ENCODE measurements at places on chromosomes 1 and 21.

DNA sequence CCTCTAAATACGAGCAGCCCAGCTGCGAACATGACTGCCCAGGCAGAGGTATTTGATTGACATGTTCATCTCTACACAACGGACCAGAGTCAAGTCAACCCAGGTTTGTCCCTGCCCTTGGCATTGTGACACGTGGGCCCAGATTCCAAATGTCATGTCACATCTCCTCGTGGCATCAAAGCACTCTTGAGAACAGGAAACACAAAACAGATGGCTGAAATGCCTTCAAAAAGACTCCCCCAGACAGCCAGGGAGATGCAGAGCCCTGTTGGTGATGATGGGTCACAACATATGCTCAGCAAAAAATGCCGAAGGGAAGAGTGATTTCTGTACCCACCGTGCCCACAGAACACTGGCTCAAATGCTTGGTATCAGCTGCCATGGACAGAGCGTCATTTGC lies 337.8 kb upstream of the DAB1 start:
- DNase-seq = no peak

DNA sequence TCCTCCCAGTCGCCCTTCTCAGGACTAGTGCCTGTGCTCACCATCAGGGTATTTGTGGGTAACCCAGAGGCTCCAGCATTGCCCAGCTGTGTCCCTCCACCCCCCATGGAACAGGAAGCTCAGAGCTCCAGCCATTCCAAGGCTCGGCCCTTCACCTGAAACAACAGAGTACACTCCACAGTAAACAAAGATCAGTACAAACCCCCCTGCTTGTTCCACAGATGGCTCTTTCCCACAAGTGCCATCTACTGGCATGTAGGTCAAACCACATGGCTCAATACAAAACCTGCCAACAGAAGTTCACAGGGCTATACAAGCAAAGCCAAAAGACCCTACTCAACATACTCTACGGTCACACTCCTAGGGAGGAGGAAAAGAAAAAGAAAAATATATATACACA lies 258.7 kb downstream of the AGBL4 start:
- DNase-seq = peak; percentile 12

GRCh38 chr1:24049733-24050132 lies 62.2 kb downstream of the MYOM3 start:
- no peak for DNase-seq

- no peak for DNase-seq
Observed at GRCh38 chr1:36982709-36983108, 51.6 kb downstream of the GRIK3 start.

- no peak for DNase-seq
Observed at GRCh38 chr1:75083848-75084514, 50.2 kb upstream of the LHX8 start.

- peak; percentile 54 for DNase-seq
Observed at GRCh38 chr1:9764550-9764949, 59.2 kb downstream of the CLSTN1 start.

DNA sequence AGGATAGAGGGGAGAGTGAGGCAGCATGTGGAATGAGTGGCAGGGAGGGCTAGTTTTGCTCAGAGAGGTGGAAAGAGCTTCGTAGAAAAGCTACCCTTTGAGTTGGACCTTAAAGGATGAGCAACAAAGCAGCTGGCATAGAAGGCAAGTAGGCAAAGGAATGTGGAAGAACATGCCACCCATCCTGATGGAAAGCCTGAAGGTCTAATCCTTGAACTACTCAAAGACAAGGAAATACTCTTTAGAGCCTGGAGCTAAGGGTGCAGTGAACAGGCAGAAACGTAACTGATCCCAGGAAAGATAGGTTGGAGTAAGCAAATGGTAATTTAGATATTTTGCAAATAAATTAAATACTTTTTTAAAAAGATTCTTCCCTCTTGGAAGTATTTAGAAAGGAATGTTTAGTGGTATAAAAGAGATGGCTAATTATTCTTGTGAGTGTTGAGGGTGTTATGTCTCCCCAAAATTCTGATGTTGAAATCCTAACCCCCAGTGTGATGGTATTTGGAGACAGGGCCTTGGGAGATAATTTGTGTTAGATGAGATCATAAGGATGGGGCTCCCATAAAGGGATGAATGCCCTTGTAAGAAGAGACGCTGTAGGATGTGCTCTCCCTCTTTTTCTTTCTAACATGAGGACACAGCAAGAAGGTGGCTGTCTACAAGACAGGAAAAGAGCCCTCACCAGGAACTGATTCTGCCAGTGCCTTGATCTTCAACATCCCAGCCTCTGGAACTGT lies 308.1 kb upstream of the RUNX1 start:
- DNase-seq = no peak

GRCh38 chr1:174884038-174884437 lies 115.7 kb upstream of the CACYBP start:
- no peak for DNase-seq

GRCh38 chr1:7550261-7550865 lies 220.7 kb upstream of the VAMP3 start:
- no peak for DNase-seq

DNA sequence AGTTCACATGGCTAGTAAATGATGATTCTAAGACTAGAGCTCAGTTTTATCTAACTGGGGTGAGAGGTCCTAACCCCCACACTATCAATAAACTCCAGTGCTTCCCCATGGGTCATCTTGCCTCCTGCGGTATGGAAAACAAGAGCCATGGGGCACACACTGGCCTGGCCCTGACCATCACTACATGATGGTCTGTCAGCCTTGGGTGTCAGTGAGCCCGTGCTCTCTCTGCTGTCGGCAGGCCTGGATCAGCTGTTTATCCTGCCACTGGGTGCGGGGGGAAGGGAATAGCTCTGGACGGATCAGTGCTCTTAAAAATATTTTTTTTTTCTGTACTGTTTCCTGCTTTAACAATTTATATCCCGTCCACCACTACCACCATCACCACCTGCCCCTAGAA lies 255.0 kb upstream of the ADGRL2 start:
- DNase-seq = no peak

GRCh38 chr1:208641579-208642280 lies 397.5 kb upstream of the PLXNA2 start:
- no peak for DNase-seq

- DNase-seq = peak; percentile 69
Observed at GRCh38 chr1:19651141-19651737, 7.1 kb downstream of the NBL1 start.

DNA sequence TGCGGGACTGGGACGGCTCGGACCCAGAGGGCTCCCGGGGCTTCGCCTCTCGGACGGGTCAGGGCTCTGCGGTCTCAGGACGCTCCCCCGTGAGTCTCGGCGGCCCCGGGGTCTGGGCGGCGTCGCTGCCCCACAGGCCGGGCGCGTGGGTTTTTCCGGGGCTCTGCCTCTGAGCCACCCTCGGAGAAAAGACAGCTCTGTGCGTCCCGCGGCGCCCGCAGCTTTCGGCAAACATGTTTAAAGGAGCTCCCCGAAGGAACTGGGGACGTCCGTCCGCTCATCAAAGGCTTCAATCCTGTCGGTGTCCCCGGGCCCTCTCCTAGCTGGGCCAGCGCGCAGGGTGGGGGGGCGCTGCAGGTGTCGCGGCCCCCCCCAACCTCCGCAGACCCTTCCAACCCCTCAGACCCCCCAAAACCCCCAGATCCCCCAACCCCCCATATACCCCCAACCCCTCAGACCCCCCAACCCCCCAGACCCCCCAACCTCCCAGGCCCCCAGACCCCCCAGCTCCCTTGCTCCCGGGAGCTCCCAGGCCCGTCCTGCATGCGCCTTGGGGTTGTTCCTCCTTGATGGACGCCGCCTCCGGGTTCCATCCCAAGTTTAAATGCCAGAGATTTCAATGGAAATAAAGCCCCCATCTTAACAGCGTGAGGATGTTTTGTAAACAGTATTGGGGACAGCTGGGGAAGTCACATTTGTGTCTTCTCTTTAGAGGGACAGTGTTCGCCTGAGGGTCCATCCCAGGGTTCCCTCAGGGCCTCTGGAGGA lies 996 bp upstream of the C1orf159 start:
- no peak for DNase-seq

GRCh38 chr1:151993084-151993733 lies 450 bp downstream of the S100A10 start:
- DNase-seq = peak; percentile 53

DNA sequence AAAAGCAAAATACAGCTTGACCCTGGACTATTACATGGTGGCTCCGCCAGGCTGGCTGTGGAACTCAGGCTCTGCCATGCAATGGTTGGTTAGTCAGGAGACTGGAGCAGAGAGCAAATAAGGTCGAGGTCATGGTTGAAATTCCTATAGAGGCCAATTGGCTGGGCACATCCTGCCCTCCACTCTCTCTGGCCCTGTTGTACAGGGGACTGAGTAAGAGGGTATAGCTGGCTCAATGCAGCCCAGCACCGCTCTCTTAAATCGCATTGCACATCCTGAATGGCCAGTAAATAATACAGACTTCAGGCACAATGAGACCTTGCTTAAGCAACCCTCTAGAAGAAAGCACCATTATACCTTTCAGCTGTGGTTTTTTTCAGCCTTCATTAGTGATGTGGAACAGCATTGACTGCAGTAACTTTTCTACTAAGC lies 59.3 kb upstream of the PPP2R5A start:
- DNase-seq = no peak

- DNase-seq = no peak
Observed at GRCh38 chr1:116808848-116809508, 54.7 kb downstream of the CD2 start.

GRCh38 chr1:207414606-207415108 lies 39.5 kb upstream of the CR2 start:
- DNase-seq = peak; percentile 44

DNA sequence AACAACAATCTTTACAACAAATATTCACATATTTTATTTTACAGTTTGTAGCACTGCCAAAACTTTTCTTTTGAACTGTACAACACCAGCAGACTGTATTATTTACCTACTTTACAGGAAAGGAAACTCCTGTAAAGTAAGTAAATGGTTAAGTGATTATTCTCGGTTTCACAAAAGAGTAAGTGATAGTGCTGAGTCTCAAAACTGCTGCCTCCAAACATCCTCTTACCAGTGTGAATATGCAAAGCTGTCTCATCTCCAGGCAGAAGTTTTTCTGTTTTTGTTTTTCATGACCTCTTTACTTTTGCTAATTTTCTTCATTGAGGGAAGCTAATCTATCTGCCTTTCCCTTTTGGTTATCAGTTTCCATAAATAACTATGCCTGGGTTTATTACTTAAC lies 286.7 kb downstream of the SRGAP2C start:
- no peak for DNase-seq

- no peak for DNase-seq
Observed at GRCh38 chr1:3021801-3022401, 634 bp downstream of the ACTRT2 start.

- no peak for DNase-seq
Observed at GRCh38 chr1:229196404-229197264, 74.3 kb upstream of the RAB4A start.

DNA sequence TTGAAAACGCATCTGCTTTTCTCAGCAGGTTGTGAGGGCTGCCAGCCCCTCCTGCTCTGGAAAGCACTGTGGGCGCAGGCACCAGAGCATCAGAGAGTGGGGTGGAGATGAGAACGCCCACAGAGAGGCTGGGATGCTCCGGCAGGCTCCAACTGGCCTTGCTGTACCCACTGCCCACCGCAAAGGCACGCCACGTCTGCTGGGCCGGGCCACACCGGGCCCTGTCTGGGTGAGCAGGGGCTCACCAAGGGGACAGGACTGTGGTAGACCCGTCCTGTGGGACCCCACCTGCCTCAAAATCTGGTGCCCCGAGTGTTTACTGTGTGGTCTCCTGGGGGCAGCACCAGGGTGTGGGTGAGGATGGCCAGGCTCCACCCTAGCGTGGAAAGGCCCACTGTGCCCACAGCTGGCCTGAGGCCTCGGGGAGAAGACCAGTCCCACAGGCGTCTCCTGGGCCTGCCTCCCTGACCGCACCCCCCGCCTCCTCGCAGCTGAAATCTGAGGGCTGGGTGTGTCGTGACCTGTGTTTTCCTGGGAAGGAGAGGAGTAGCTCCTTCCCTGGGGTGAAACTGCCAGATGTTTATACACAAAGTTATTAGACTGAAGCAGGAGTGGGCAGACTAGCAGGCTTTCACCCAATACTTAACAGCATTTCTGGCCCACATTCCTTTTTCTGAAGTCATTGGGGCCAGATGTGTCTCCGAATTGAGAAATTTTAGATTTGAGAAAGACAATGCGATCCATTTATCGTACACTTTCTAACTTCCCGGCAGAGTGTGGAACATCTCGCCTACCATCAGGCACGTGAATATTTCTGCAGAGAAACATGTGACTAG lies 53.8 kb downstream of the STUM start:
- DNase-seq = no peak

DNA sequence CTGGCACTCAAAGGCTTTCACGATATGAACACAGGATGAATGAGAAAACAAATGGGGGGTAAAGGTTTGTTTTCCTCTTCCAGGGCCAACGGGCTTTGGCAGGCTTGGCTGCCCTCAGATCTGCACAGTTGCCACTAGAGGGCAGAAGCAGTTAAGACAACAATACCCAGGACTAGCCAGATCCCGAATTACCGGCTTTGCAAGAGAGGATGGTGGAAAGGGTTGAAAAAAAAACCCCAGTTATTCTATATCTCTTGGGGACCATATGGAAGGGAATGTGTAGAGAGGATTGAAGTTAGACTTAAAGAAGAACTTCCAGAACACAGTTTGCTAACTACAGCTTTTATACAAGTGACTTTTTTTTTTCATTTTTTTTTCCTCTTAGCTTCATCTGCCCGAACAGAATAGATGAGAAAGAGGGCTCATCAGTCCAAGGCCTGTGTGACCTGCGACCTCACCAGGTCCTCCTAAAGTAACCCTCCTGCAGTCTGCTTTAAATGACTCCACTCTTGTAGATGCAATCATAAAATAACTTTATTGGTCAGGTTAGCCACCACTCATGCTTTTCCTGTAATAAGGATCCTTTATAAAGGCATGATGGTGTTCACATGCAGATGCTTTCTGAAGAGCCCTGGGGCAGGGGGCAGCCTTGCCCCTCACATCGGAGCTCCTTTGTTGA lies 10.7 kb downstream of the FMOD start:
- DNase-seq = peak; percentile 85

DNA sequence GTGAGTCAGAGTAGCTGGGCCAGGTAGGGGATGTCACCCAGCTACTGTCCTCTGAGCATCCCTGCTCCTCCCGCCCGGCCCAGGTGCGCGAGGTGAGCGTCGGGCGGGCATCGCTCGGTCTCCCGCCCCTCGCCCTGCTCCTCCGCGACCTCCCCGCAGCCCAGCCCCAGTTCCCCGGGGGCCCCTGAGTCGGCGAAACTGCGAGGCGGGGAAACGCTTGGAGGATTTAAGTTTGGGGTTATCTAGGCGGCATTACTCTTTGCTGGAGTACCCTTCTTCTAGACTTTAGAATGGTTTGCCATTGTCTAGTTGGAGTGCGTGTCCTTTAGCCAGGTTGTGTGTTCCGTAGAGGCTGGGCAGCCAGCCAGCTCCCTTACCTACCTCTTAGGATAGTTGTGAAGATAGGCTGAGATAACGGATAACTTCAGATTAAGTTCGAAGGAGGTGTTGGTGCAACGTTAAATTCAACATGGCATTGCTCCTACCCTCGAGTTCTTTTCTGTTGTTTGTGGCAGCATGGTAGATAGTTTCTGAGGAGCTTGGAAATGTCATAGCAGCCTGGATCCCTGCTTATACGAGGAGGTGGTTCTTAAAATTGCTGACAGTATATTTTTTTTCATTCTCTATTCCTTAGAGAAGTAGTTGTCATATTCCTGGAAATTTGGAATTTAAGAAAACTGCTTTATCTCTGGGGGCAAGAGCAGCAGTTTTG lies 697 bp downstream of the AGO3 start:
- DNase-seq = peak; percentile 47
